ENCODE measurements at places on chromosomes 1 and 21.

DNA sequence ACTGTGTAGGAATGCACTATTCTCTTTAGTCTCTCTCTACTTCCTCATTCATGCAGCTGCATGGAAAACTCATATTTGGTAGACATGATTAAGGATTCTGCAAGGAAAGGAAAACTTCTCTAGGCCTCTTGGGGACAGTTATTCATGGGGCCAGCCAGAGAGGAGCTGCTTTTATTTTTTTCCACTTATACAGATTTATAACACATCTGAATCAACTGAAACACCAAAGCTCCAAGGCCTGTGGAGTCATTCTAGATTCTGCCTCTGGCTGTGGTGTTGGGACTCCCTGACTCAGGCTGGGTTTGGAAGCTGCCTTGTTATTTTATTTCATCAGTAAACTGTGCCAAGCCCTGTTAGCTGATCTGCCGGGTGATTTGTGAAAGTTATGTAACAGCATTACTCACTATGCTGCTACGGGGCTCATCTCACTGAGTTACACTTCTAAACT is 83.9 kb upstream of the EDEM3 start:
- no peak for DNase-seq

DNA sequence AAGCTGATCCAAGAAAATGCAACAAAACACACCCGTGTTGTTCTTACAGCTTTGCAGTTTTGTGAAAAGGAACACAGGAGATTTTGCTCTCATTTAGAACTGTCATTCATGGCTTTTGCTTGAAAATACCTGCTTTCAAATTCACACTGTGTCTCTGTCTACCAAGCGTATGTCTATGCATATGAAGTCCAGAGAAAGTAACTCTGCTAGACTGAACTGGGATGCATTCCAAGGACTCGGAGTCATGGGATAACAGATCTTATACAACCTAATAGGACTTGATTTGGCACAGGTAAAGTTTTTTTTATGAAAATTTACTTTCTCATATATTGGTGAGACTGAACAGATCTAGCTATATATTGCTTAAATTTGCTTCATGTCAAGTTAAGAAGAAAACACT is 102.4 kb downstream of the PTGER3 start:
- DNase-seq = no peak

GRCh38 chr1:165633614-165634013 is 2.6 kb downstream of the MGST3 start:
- no peak for DNase-seq

GRCh38 chr1:170932236-170932635 is 3.1 kb upstream of the MROH9 start:
- no peak for DNase-seq

DNA sequence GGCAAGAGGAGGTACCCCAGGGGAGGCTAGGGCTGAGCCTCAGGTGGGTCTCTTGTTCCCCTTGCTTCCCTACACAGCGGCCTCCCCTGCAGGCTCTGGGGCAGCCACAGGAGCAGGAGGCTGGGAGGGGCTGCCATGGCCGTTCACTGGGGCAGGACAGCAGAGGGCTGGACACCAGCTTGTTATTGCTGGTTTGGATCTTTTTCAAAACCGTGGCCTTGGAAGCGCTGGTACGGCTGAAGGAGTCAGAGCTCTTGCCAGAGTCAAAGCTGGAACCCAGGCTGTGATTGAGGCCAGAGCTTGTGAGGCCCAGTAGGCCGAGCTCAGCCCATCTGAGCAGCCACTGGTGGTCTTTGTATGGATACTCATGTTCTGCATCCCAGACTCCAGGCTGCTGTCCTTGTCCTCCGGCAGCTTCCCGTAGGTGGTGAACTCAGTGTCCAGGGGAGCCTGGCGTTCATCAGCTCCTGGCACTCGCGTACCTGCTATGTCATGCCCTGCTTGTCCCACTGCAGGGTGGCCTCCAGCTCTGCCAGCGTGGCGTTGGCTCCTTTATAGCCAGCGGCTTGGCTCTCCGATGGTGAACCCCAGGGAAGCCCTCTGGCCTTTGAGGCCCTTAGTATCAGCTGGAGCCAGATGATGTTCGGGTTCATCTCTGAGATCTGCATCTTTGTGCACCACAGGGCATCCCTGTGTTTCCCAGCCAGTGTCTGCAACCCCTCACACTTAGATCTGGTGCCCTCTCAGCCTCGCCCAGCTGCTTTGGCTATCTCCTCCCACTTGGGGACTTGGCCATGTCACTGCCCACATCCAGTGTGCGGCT is 40.3 kb upstream of the THEM4 start:
- DNase-seq = no peak

DNA sequence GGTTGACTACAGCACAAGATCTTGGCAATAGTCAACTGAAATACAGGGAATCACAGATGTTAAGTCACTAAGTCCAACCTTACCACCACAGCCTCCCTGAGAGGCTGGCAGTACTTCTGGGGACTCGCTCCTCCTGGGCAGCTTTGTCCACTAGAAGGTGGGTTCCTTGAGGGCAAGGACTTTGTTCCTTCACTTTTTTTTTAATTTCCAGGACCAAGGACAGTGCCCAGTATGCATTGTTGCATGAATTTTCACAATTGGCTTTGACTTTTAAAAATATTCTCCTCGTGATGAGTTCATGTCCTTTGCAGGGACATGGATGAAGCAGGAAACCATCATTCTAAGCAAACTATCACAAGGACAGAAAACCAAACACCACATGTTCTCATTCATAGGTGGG is 96.7 kb upstream of the IGSF21 start:
- DNase-seq = no peak

GRCh38 chr1:198612471-198613260 is 26.2 kb upstream of the PTPRC start:
- DNase-seq = no peak

GRCh38 chr1:3772715-3773571 is at the start of gene SMIM1:
SMIM1 (plus strand) TSS chr1:3772749; CDS start chr1:3775374, 2,625 bp downstream.
- DNase-seq = no peak

- no peak for DNase-seq
Observed at GRCh38 chr1:88608139-88608943, 75.7 kb upstream of the PKN2 start.
